Esophagus mucosa (tissue), 1 donor: ENCODE measurements at places on chromosomes 2 and 18. TPM values are rescaled to one million over a fixed set of nuclear protein-coding genes. Genes with fewer than 3 reads are reported as not detected.

DNA sequence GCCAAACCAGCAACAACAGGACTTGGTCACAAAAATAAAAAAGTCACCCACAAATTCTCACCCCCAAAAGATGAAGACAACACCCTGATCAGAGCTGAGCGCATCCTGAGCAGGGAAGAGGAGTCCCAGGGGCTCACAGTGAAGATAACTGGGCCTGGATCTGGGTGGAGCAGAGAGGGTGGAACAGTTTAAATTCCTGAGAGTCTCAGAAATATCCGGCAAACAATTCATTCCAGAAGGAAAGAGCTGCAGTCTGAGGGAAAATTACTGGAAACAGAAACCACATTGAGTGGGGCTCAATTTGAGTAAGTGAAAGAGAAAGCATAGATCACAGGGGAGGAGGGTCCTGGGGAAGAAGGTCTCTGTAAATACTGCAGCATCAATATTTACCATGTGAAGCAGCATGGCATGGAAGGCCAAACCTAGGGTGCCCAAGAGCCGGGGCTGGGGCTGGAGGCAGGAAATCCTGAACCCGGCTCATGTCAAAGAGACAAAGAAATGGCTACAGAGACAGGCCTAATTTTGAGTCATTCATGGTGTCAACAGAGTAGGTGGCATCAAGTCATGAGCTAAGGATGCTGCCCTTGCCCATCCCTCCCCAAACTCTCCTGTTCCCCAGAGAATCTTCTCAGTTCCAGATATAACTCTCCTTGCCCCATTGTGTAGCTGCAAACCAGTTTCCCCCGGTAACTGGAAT, 61.4 kb upstream of the ZBTB7C start:
- no peak for ATAC-seq

Gene HOXD8
- 0.88 TPM for total RNA-seq

- no peak for ATAC-seq
Observed at GRCh38 chr2:203534621-203535077, 452 bp downstream of the RAPH1 start.

- ATAC-seq, result no peak
Observed at GRCh38 chr2:73255007-73255644, 21.0 kb downstream of the CCT7 start.

Gene RAB17
- total RNA-seq, result 7.8 TPM
